Kasumi-1 (cell line): ENCODE measurements at places on chromosomes 12 and 14.

GRCh38 chr12:3761116-3761735, 8.3 kb upstream of the CRACR2A start:
- DNase-seq: no peak

- DNase-seq: no peak
These were observed 23.1 kb upstream of the RERG start for GRCh38 chr12:15244341-15244740.

GRCh38 chr14:57970175-57970574, 104.3 kb upstream of the SLC35F4 start:
- DNase-seq: no peak

GRCh38 chr12:18907127-18907526, 169.2 kb downstream of the CAPZA3 start:
- DNase-seq: no peak

DNA sequence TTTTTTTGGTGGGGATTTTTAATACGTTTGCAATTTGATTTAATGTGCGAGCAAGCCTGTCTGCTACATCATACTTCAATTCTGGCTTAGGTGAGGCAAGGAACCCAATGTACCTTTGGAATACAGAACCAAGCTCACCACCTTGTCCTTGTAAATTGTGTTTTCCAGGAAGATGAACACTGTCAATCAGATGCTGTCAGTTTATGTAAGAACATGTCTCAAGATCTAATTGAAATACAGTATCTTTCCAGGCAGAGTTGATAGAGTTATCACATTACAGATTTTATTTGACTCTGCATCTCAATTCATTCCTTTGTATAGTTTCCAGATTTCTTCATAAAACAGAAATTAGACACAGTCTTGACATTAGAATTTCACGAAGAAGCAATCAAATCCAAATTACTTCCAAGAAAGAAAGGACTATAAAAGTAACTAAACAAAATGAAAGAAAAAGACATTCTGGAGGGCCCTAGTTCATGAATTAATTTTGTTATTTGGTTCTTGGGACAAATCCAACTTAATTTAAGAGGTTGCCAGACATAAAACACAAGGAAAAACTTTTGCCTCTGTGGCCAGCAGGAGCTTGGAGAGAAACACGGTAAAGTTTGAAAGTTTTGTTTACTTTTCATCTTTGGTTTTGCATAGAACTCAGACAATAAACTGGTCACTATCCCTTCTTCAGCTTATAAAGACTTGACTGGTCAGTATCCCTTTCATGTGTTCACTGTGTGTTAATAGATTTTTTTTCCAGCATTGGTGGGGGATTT, 16.4 kb upstream of the MED13L start:
- DNase-seq: no peak

DNA sequence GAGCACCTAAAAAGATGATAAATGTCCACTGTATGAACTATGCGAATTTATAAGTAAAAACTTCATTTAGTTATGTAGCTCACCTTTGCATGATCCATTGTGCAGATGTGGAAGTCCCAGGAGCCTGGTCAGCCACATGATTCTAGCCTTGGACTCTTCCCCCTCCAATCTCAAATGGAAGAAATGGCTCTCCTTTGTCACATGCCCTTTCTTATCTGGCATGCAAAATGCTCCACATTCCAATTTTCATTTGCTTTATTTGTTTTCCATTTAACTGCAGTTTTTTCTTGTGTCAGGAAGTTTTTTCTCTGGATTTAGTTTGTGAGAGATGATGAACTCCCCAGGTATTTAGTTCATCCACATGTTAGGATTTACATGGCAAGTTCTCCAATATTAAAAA, 73.8 kb downstream of the DYRK2 start:
- no peak for DNase-seq

DNA sequence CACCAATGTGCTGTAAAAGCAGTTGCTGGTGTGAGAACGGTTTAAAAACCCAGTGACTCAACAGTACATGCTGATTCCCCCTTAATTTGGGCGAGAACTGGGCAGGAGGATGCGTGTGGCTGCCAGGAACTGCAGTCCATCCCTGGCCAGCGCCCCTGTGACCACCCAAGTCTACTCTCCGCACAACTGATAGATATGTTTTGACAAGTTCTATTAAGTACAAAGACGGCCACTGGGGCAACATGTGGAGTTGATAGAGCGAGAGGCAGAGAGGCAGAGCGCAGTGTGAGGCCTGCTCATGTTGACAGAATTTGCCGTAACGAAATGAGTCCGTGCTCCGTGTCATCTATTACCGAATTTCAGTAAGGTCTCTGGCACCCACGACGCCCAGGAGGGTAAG, 855.0 kb downstream of the BCL11B start:
- DNase-seq: no peak

DNA sequence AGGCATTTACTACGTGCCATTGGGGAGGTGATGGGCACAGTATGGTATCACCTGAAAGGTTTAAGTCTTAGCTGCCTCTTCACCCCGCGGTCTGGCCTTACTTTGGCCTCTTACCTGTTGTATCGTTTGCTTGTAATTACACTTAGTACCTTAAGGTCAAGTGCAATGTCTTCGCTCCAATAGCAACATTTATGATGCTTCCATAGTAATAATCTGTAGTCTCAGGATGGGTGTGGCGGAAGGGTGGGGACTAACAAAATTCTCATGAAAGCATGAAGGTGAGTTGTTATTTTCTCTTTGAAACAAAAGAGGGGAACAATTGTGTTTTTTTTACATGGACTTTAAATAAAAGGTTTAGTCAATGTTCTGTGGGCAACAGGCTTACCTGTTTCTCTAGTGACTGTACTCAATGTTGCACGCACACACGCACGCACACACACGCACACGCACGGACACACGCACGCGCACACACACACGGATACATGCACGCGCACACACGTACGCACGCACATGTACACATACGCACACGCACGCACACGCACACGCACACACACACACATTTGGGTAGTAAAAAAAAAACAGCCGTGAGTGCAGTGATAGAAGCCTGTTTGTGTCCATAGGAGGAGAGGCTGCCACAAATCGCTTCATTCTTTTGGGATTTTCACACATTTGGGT, 91.4 kb downstream of the DNAH10 start:
- DNase-seq: no peak
